Neural crest cell (in vitro differentiated cells): ENCODE measurements at places on chromosomes 11 and 22. TPM values are rescaled to one million over a fixed set of nuclear protein-coding genes. Genes with fewer than 3 reads are reported as not detected.

Gene MMP13
- not detected in 2 replicates for total RNA-seq

Gene CLMP
- 4.2 and 4.3 TPM in 2 replicates for total RNA-seq

Gene PHF5A
- total RNA-seq = 81.8 and 88.9 TPM in 2 replicates

Gene GALNT18
- 2.5 and 2.8 TPM in 2 replicates for total RNA-seq

Gene MYBPC3
- not detected in 2 replicates for total RNA-seq

Gene SYT13
- 1.7 TPM in 2 replicates for total RNA-seq

Gene PICK1
- total RNA-seq = 20.1 and 24.0 TPM in 2 replicates
